ENCODE measurements at places on chromosomes 11 and 22. TPM values are rescaled to one million over a fixed set of nuclear protein-coding genes. Genes with fewer than 3 reads are reported as not detected.

GLB1L2 gene
- 1.6 TPM for total RNA-seq

PLAAT2 gene
- total RNA-seq = not detected

DCHS1 gene
- 22.7 TPM for total RNA-seq

SYT13 gene
- total RNA-seq = not detected

BRSK2 gene
- total RNA-seq = 7.4 TPM

ADAMTS15 gene
- 6.4 TPM for total RNA-seq

TBX1 gene
- 4.2 TPM for total RNA-seq

WT1 gene
- 0.98 TPM for total RNA-seq

SEPTIN3 gene
- total RNA-seq = 35.5 TPM

DRD4 gene
- 4.1 TPM for total RNA-seq

IL17REL gene
- total RNA-seq = not detected

LMNTD2 gene
- total RNA-seq = 1.3 TPM

ANO5 gene
- 1.2 TPM for total RNA-seq

PHOX2A gene
- total RNA-seq = not detected

SULT4A1 gene
- 0.27 TPM for total RNA-seq

OR51L1 gene
- total RNA-seq = not detected

OR8K5 gene
- not detected for total RNA-seq

OPCML gene
- 4.5 TPM for total RNA-seq

CYB561A3 gene
- total RNA-seq = 37.8 TPM

YPEL4 gene
- total RNA-seq = 2.1 TPM

BACE1 gene
- total RNA-seq = 30.8 TPM

IFTAP gene
- 21.0 TPM for total RNA-seq

EXPH5 gene
- total RNA-seq = 11.9 TPM

OR2AG1 gene
- total RNA-seq = not detected

RAG2 gene
- not detected for total RNA-seq

ESAM gene
- total RNA-seq = 61.0 TPM

HEPN1 gene
- not detected for total RNA-seq

ATG2A gene
- 28.0 TPM for total RNA-seq

GGTLC2 gene
- not detected for total RNA-seq

MAP6 gene
- total RNA-seq = 10.7 TPM

OR52N2 gene
- total RNA-seq = not detected

IGLL1 gene
- not detected for total RNA-seq

MRGPRG gene
- total RNA-seq = not detected

RCOR2 gene
- 0.40 TPM for total RNA-seq

ISX gene
- not detected for total RNA-seq

SCARF2 gene
- total RNA-seq = 30.6 TPM

RIBC2 gene
- total RNA-seq = 0.22 TPM

SLC29A2 gene
- 2.3 TPM for total RNA-seq

APOBEC3B gene
- total RNA-seq = 2.2 TPM

WNT11 gene
- total RNA-seq = 11.6 TPM

ASPHD2 gene
- total RNA-seq = 1.2 TPM

OR6A2 gene
- 0.18 TPM for total RNA-seq

SOX6 gene
- total RNA-seq = 53.7 TPM

GPHA2 gene
- total RNA-seq = not detected

ATP6V1E1 gene
- total RNA-seq = 102 TPM

PRR14L gene
- total RNA-seq = 53.1 TPM

RBM14 gene
- total RNA-seq = 61.1 TPM

NPTXR gene
- 6.9 TPM for total RNA-seq

ZNRF3 gene
- 12.9 TPM for total RNA-seq

TTC12 gene
- total RNA-seq = 29.1 TPM

TP53I11 gene
- 101 TPM for total RNA-seq

CRACR2B gene
- total RNA-seq = 8.7 TPM

PRG3 gene
- total RNA-seq = not detected

KDM4E gene
- total RNA-seq = not detected

PRAME gene
- 0.27 TPM for total RNA-seq

GLYATL2 gene
- total RNA-seq = 0.27 TPM

KCNJ5 gene
- total RNA-seq = 2.5 TPM

OR4S2 gene
- not detected for total RNA-seq

TBX10 gene
- not detected for total RNA-seq

GNAZ gene
- total RNA-seq = 22.8 TPM

All from sciatic nerve (tissue), 2 donors.